Fibroblast of skin of scalp (primary cell): ENCODE measurements at places on chromosomes 3 and 15.

GRCh38 chr15:78065284-78065872, 12.1 kb downstream of the TBC1D2B start:
- peak; percentile 98 for DNase-seq

DNA sequence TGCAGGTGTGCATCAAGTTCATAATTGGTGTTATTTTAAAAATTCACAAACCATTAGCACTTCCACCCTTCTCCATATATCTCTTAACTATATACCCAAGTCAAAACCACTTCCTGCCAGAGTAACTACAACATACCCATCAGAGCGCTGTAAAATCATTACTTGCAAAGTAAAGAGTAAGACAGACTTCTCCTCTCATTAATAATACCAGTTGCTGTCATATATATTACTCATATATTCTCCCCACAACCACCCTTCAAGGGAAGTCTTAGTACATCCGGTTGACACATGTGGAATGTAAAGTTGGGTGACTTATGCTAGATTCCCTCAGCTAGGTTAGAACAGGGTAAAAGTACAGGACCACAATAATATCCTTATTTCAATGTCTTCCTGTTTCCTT, 5.6 kb downstream of the TERC start:
- DNase-seq = peak; percentile 65

- peak; percentile 27 for DNase-seq
These were observed 654.9 kb upstream of the TBL1XR1 start for GRCh38 chr3:177852001-177852807.

DNA sequence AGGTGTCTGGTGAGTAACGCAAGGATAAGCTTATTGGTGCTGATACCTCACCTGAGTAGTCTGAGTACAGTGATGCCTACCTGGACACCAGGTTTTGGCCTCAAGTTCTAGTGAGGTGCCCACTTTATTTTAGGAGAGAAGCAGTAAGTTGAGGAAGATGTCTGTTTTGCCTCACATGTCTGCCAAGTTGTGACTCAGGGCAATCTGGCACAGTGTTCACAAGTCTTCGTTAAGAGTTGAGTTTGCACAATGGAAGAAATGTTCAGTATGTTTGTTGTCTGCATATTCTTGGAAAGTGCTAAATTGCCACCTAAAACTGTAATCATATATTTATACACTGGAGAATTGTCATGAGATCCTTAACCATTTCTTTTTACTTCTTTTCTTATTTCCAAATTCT, 122.2 kb downstream of the KCNH8 start:
- DNase-seq = no peak

DNA sequence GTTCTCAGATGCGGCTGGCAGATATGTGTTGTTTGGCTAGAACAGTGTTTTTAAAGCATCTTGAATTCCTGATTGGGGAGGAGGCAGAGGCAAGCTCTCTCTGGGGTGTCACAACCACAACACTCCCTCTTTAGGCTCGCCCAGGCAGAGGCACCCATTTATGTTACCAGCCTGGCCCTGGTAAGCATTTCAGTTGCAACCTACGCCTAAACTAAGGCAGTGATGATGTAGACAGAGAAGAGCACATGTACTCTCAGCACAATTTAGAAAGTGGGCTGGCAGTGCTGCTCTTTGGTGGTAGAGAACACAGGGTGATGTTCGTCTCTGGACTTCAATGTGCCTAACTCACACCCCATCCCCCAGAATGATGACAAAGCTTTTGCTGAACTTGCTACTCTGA, 41.2 kb upstream of the TJP1 start:
- no peak for DNase-seq
